ENCODE measurements at places on chromosomes 7 and 10.

- no peak for DNase-seq
These were observed 173.9 kb upstream of the GRB10 start for GRCh38 chr7:50956522-50957155.

DNA sequence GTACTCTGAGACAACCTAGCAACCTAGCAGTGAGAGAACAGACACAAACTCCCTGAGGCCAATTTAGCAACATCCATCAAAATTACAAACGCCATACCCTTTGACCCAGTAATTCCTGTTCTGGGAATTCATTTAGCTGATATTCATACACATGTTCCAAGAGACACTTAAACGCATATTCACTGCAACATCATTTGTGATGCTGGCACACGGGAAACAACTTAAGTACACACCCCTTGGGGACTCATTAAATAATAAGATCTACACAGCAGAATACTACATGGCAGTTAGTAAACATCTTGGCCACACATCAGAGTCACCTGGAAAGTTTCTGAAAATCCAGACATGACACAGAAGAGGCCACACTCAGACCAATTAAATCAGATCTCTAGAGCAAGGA lies 17.6 kb downstream of the NUDCD3 start:
- no peak for DNase-seq

DNA sequence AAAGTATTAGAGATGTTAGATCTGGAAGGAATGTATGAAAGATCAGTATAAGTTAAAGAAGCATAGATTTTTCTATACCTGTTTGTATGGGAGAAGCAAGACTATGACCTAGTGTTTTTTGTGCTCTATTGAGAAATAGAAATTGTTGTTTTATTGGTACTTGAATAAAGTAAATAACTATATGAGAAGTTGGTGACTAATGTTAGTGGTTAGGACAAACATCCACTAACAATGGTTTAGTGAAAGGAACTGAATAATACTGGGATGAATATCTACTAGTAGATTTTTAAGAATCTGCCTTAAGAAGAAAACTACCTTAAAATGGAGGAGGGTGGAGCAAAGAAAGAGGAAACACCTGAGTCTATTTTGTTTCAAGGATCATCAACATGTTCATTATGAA lies 521.1 kb upstream of the POT1 start:
- DNase-seq: no peak

- DNase-seq: no peak
These were observed 77.4 kb downstream of the PPP1R17 start for GRCh38 chr7:31764462-31764861.

DNA sequence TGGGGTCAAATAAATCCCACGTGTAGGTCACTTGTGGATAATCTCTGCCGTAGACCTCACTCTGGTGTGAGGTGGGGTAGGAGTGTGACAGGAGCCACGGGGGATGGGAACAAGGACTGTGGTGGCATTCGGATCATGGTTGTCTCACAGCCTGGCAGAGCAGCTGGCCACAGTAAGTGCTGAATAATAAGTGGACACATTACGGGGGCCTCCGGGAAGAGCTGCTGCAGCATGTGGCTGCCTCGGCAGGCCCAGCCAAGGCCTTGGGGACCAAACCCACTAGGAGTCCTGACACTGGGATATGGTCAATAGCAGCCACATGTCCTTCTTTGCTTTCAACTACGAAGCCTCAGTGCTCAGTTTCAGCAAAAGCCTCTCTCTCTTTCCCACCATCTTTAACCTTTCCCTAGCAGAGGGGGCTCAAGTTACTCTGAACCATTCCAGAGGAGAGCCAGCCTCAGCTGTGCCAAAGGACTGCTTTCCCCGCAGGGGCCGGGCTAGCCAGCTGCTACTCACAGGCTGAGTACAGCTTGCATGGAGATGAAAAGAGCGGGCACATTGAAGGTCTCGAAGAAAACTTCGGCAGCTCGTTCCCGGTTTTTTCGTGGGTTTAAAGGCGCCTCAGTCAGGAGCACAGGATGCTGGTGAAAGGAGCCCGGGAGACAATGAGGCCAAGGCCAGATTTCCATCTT lies 17.3 kb downstream of the ACTR1A start:
- no peak for DNase-seq

GRCh38 chr10:113484487-113484886 lies 68.4 kb upstream of the HABP2 start:
- DNase-seq: no peak
